Natural killer cell treated with Interleukin-12 subunit alpha and Interleukin-12 subunit beta and Interleukin-15 and Interleukin-18, amount 100 ng/mL, for 72 hours (primary cell): ENCODE measurements at places on chromosomes 3 and 15. TPM values are rescaled to one million over a fixed set of nuclear protein-coding genes. Genes with fewer than 3 reads are reported as not detected.
A peak's percentile ranks its signal among the peaks of the same experiment; 100 is the strongest.

DNA sequence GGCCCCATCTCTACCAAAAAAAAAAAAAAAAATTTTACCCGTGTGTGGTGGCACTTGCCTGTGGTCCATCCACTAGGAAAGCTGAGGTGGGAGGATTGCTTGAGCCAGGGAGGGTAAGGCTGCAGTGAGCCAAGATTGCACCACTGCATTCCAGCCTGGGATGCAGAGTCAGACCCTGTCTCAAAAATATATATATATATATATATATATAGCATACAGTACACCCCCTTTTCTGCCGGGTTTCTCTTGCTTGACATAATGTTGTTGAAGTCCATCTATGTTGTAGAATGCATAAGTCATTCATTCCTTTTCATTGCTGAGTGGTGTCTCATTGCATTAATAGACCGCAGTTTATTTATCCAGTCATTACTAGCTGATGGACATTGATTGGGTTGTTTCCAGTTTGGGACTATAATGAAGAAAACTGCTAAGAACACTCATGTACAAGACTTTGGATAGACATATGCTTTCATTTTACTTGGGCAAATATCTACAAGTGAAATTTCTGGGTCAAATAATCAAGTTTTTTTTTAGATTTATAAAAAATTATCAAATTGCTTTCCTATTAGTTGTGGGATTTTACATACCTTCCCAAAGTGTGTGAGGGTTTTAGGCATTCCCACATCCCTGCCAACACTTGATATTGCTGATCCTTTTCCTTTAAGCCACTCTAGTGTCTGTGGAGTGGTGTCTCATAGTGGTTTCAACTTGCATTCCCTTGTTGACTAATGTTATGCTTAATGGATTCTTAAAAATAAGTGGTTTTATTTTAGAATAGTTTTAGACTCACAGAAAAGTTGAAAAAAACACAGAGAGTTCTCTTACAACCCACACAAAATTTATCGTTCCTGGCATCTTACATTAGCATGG lies 2.1 kb upstream of the PRR20G start:
- H3K27me3 ChIP-seq: peaks cover 2% of the 10 kb centered on the region
- no peaks in the 10 kb centered on the region for H3K4me1 ChIP-seq
- H3K4me3 ChIP-seq: no peak overlapping the region
- DNase-seq: no peak
- H3K36me3 ChIP-seq: no peaks in the 10 kb centered on the region

DNA sequence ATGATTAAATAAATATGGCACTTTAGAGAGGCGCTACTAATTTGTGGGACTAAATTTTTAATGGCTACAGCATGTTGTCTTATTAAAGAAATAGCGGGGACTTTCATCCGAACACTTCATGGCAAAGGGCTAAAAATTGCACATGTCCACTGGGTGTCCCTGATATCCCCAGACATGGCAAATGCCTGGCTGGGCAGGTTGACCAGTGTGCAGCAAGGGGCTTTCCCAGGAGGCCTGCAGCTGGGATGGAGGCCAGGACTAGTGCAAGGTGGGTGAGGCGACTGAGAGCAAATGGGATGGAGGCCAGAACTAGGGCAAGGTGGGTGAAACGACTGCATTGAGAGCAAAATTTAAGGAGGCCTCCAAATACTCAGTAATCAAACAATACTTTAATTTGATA lies 167.4 kb upstream of the SMAD3 start:
- H3K4me3 ChIP-seq: no peak overlapping the region
- H3K4me1 ChIP-seq: no peaks in the 10 kb centered on the region
- H3K27me3 ChIP-seq: no peaks in the 10 kb centered on the region
- DNase-seq: no peak
- no peak overlapping the region for H3K27ac ChIP-seq
- no peaks in the 10 kb centered on the region for H3K36me3 ChIP-seq

GRCh38 chr3:99845331-99845730 lies 27.7 kb downstream of the CMSS1 start:
- no peaks in the 10 kb centered on the region for H3K27me3 ChIP-seq
- no peaks in the 10 kb centered on the region for H3K36me3 ChIP-seq
- H3K4me3 ChIP-seq: no peak overlapping the region
- no peak for DNase-seq
- H3K27ac ChIP-seq: no peak overlapping the region

DNA sequence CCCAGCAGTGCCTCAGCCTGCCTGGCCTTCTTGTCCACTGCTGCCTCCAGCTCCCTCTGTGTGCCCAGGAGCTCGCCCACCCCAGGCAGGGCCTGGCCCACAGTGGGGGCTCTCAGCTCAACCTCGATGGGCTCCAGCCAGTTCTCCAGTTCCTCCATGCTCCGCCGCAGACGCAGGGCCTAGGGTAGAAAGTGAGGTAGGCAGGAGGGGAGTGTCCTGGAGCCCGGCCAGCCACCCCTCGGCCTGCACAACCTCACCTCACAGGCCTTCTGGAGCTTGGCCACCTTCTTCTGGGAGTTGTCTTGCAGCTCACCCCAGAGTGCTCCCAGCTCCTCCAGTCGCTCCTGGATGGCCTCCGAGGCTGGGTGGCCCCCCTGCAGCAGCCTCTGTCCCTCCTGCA lies 18.7 kb downstream of the PLA2G4B start:
- H3K4me3 ChIP-seq: no peak overlapping the region
- no peaks in the 10 kb centered on the region for H3K27me3 ChIP-seq
- DNase-seq: no peak
- no peak overlapping the region for H3K27ac ChIP-seq
- H3K36me3 ChIP-seq: no peaks in the 10 kb centered on the region

DNA sequence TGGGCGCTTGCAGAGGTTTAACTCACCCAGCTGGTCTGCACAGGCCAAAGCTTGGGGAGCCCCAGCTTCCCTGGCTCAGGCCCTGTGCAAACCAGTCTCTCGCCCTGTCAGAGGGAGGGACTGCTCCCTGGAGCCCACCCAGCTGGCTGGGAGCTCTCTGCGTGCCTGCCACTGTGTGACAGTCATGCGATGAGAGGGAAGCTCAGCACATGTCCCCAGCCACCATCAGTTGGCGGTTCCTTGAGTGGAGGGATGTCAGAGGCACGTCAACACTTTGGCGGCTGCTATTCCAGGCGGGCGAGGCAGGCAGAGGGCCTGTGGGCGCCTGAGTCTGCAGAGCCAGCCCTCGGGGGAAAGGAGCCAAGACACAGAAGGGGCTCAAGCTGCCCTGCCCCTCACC lies 324.6 kb downstream of the UACA start:
- no peak overlapping the region for H3K4me3 ChIP-seq
- peaks cover 7% of the 10 kb centered on the region for H3K4me1 ChIP-seq
- H3K27ac ChIP-seq: no peak overlapping the region
- no peak for DNase-seq
- peaks cover 40% of the 10 kb centered on the region for H3K27me3 ChIP-seq
- no peaks in the 10 kb centered on the region for H3K36me3 ChIP-seq

DNA sequence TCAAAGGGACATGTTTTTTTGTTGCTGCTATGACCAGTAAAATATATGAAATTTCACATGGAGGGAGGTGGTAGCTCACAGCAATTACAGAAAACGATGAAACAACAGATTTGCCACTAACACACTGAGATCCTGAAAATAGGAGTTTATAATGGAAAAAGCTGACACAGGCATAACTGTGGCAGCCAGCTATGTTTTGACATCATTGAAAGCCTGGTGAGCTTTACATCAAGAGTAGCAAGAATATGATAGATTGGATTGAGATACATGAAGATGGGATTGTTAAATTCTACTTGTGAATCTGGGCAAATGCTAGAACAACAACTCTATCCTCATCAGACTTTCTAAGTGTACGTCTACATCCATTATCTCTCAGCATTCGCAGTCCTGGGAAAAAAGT lies 760.7 kb downstream of the GRM7 start:
- H3K36me3 ChIP-seq: no peaks in the 10 kb centered on the region
- H3K27ac ChIP-seq: no peak overlapping the region
- no peak for DNase-seq
- H3K27me3 ChIP-seq: no peaks in the 10 kb centered on the region
- no peaks in the 10 kb centered on the region for H3K4me1 ChIP-seq

DNA sequence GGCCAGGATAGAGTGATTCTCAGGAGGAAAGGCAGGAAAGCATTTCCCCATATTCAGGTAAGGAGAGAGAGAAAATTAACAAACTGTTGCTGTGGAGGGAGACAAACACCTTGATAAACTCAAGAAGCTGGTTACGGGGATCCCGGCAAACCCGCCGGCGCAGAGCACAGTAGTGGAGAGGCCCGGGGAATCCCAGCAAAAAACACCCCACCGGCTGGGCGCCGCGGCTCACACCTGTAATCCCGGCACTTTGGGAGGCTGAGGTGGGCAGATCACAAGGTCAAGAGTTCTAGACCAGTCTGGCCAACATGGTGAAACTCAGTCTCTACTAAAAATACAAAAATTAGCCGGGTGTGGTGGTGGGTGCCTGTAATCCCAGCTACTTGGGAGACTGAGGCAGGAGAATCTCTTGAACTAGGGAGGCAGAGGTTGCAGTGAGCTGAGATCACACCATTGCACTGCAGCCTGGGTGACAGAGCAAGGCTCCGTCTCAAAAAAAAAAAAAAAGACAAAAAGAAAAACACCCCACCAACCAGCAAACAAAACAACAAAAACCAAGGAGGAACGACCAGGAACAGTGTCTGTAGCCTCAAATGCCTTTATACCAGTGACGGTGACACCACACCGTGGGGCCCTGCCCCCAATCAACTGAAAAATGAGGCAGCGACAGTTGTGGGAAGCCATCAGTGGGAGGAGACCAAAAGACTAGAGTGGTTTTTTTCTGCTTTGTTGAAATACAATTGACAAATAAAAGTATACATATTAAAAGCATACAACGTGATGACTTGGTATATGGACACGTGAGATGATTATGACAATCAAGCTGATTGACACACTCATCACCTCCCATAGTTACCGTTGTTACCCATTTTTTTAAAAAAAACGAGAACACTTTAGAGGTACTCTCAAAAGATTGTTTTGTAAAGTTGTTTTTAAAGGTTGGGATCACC lies 40.2 kb upstream of the IDH2 start:
- H3K4me3 ChIP-seq: peak overlapping the region; percentile 15
- no peak for DNase-seq
- H3K27me3 ChIP-seq: no peaks in the 10 kb centered on the region
- no peaks in the 10 kb centered on the region for H3K4me1 ChIP-seq
- H3K27ac ChIP-seq: peak overlapping the region; percentile 59
- H3K36me3 ChIP-seq: no peaks in the 10 kb centered on the region

The CRABP1 gene
- total RNA-seq: not detected

The LHFPL4 gene
- not detected for total RNA-seq

The LMCD1 gene
- not detected for total RNA-seq

The KY gene
- total RNA-seq: not detected
